ENCODE measurements at places on chromosomes 6 and 20.

GRCh38 chr6:99330159-99330558, 19.3 kb downstream of the FAXC start:
- DNase-seq: peak; percentile 43

- DNase-seq: no peak
These were observed 41.8 kb downstream of the SRC start for GRCh38 chr20:37387519-37388269.

DNA sequence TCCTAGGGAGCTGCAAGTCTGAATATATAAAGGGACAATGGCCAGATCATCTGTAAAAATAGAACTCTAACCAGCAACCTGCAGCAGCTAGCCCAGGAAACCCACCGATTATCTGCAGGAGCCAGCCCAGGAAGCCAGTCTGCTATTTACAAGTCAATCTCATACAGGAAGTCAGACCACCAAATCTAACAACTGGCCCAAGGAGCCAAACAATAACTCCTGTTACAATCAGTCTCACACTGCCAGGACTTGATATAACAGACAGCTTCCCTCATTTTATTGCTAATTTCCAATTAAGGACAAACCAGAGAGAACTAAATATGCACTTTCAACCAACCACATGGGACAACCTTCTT, 14.4 kb upstream of the RIN2 start:
- DNase-seq: no peak

DNA sequence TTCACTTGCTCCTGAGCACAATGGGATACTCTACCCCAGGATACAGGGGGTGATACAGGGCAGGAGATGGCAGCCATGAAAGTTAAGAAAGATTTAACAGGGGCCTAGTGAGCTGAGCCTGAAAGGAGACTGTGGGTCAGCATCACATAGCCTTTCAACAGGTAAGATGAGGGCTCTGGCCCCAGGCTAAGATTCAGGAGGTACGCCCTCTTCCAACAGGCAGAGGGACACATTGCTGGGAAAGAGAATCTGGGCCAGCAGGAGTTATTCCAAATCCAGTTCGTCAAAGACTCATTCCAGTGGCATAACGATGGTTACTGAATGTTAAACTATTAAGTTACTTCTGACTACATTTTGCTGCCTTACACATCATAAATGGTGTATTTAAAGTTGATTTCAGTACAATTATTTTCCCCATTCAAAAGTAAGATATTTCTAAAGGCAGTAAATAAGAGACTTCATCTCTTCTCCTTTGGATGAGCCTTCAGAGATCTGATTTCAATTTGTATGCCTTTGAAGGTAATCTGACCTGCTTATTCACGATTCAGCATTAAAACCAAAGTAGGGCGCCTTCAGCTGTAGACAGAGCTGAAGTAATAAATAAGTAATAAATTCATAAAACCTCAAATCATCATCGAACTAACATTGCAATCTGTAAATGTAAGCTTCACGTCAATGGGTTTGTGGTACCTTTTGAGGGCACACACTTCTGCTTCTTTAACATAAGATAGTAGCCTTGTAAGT, 62.4 kb downstream of the HS3ST5 start:
- DNase-seq: no peak

- no peak for DNase-seq
These were observed 140.1 kb upstream of the ZFP64 start for GRCh38 chr20:52331655-52332054.

- no peak for DNase-seq
These were observed 19.4 kb upstream of the TRAF3IP2 start for GRCh38 chr6:111625099-111625416.

DNA sequence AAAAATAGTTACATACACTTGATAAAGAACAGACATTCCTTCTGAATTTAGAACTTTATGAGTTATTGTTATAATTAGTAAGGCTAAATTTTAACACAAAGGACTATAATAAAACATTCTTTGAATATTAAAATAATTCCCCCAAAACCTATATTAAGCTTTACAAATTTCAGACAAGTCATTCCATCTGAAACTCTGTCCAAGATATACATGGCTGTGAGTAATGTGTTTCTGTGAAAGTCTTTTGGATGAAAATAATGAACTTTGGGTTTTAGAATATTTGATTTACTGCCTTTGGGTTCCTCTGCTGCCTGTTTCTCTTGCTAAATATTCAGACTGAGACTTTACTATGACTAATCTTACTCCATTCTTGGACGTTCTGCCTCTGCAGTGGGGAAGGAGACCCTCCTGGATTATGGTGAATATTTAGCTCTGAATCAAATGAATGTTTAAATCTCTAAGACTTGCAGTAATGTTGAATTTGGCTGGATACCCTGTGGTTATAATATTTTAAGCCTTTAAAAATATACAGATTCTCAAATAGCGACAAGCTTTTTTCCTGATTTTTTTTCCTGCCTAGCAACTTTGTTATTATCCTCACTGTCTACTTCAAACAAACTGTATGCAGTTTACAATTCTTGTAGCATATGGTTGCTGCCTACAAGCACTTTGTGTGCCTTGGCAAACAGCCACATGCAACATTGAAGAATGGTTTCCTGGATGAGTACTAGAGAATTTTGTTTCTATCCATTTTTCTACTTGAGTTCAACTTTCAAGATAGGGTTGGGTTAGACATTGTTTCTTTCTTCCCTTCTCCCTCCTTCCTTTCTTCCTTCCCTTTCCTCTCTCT, 51.4 kb downstream of the TXLNB start:
- no peak for DNase-seq

DNA sequence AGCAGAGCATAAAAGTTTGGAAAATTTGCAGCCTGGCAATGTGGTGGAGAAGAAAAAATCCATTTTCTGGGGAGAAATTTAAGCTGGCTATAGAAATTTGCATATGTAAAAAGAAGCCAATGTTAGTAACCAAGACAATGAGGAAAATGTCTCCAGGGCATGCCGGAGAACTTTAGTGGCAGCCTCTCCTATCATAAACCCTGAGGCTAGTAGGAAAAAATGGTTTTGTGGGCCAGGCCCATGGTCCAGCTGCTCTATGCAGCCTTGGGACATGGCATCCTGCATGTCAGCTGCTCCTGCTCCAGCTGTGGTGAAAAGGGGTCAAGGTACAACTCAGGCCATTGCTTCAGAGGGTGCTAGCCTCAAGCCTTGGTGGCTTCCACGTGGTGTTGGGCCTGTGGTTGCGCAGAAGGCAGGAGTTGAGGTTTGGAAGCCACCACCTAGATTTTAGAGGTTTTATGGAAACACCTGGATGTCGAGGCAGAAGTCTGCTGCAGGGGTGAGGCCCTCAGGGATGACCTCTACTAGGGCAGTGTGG, 101.8 kb upstream of the SYNCRIP start:
- no peak for DNase-seq

DNA sequence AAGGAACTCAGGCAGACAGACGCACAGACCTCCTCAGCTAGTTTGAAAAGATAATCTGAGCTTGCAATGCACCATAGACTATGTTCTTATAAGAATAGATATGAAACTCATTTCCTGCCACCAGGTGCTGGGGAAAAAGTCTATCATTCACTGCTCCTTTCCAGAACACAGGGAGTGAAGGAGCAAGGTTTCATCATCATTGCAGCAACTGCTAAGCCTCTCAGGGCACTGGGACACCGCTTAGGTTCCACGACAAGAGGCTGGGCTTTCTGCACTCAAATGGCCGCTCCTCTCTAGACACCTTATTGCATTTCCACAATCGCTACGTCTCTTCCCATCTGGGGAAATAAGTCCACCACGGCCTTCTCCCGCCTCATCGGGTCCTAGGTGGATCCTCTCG, 418.5 kb upstream of the JARID2 start:
- DNase-seq: no peak

- DNase-seq: no peak
These were observed 82.8 kb downstream of the MLIP start for GRCh38 chr6:54194067-54194466.

GRCh38 chr6:169839898-169840631, 88.6 kb downstream of the ERMARD start:
- no peak for DNase-seq

- DNase-seq: no peak
These were observed 31.5 kb upstream of the RHAG start for GRCh38 chr6:49668083-49668511.

- no peak for DNase-seq
These were observed 74.1 kb downstream of the ASXL1 start for GRCh38 chr20:32432277-32432676.

DNA sequence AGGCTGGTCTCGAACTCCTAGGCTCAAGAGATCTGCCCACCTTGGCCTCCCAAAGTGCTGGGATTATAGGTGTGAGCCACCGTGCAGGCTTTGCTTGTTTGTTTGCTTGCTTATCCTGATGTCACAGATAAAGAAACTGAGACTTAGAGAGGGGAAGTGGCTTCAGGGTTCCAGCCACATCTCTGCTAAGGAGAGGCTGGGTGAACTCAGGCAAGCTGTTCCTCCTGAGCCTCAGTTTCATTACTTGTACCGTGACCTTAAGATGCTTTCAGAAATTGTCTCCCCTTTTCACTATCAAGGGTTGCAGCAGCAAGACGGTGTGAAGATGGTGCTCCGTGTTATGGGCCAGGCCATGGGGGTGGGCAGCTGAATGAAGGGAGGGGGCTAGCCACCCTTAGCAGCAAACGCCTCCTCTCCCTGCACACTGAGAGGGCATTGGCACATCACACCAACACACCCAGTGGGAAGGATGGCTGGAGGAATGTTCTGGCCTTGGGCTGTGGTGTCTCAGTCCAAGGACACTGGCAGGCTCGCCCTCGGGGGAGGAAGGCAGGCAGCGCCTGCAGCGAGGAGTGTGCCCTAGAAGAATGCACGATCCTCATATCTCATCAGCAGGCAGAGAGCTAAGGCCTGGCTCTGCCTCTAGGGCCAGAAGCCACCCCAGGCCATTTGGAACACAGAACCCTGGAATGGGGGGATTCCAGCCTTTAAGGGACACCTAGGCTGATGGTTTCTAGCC, 48.2 kb upstream of the TLDC2 start:
- no peak for DNase-seq

DNA sequence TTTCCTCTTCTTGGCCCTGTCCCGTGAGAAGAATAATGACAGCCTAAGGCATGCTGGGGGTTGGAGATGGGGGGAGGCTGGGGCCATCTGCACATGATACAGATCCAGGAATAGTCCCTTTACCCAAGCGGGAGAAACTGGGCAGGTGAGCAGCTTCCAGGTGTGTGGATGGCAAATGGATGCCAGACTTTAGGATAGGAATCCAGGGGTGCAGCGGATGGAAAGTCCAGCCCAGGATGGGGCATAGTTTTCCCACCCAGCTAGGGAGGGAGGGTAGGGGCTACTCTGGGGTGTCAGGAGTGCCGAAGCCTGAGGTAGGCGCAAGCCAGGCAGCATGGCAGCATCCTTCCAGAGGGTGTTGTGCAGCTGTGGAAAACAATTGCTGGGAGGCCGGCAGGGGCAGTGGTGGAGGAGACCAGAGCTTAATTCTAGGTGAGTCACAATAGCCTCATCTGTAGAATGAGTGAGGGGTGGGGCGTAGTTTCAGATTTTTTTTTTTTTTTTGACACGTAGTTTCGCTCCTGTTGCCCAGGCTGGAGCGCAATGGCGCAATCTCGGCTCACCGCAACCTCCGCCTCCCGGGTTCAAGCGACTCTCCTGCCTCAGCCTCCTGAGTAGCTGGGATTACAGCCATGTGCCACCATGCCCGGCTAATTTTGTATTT, 15.4 kb upstream of the FAM110A start:
- no peak for DNase-seq

DNA sequence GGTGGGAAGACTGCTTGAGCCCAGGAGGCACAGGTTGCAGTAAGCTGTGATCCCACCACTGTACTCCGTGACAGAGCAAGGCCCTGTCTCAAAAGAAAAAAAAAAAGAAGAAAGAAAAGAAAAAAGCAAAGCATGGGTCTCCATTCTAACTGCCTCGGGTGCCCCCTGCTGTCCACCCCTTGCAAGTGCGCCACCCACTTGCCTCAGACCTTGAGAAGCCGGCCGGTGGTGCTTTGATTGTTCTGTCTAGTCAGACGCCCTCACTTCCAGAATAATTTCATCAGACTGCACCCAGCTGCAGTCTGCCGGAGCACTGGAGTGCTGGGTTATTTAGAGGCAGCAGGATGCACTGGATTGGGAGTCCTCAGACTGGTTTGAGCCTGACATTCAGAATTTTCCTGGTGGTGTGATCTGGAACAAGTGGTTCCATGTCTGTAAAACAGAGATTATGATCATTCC, 17.6 kb upstream of the TM9SF4 start:
- peak; percentile 43 for DNase-seq

DNA sequence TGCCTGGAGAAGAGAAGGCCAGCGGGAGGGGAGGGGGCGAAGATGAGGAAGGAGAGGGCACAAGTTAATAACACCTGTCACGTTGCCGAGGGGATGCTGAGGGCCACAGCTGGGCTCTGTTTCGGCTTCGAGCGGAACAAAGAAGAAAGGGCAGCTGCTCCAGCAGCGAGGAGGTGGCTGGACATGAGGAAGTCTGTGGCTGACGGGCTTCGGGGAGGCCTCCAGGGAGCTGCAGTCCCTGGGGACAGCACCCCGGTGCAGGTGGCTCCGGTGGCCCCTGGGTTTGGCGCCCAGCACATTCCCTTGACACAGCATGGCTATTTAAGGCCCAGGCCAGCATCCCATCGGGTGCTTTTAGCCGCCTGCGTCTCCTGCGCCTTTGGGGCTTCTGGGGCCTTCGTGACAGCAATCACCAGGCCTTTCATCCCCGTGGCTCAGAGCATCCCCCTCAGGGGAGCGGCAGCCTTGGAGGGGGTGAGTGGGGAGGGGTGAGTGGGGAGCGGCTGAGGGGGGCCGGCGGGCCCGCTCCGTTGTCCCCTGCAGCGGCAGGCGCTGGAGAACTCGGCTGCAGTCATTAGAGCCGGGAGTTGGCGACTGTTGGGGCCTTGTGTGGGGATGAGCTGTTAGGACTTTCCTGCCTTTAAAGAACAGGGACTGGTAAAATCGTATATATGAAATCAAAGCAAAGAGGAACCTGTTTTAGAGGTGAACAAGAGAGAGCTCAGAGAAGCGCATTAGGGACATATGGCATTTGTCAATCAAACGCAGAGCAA, 99.0 kb downstream of the TMEM242 start:
- DNase-seq: no peak

GRCh38 chr20:60063048-60063451, 104.8 kb downstream of the CDH26 start:
- DNase-seq: no peak

GRCh38 chr6:169188475-169188874, 65.2 kb downstream of the THBS2 start:
- DNase-seq: no peak

DNA sequence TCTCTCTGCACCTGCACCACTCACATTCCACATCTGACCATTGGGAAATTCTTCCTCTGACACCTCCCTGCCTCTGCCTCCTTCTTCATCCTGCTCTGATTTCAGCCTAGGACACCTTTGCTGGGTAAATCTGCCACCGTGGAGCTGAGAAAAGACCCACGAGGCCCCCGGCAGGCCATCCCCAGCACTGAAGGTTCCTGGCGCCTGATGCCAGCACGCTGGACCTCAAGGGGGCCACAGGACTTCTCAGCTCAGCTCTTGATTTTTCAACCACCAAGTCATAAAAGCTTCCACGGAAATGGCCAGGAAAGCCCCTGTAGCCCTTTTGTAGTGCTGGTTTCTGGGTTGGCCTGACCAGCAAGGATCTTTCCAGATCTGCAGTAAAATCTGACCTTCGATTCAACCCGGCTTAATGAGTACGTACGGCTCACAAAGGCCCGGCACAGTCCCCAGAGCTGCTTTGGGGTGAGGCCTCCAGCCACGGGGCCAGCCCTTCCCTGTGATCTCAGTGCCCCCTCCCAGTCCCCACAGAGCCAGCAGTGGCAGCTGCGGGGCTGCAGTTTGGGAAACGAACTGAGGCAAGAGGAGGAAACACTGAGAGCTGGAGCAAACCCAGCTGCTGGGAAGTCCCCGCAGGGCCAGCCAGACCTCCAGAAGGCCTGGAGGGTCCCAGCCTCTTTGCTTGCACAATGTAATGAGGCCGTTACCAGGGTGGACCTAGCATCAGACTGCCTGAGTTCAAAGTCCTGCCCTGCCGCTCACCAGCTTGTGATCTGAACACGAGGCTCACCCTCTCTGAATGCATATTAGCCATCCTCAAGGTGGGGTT, 157.5 kb downstream of the BMP7 start:
- DNase-seq: no peak

Measured in activated CD8-positive, alpha-beta memory T cell treated with anti-CD3 and anti-CD28 coated beads for 4 hours (primary cell).